GM12878 (cell line): ENCODE measurements at places on chromosomes 13 and 19. TPM values are rescaled to one million over a fixed set of nuclear protein-coding genes. Genes with fewer than 3 reads are reported as not detected.

- no peaks in the 10 kb centered on the region for H3K4me1 ChIP-seq
- H3K4me3 ChIP-seq, result no peak overlapping the region
- H3K27ac ChIP-seq, result no peak overlapping the region
- no peaks in the 10 kb centered on the region for H3K27me3 ChIP-seq
Measured at GRCh38 chr13:107138486-107138885, 570.5 kb upstream of the ARGLU1 start.

DNA sequence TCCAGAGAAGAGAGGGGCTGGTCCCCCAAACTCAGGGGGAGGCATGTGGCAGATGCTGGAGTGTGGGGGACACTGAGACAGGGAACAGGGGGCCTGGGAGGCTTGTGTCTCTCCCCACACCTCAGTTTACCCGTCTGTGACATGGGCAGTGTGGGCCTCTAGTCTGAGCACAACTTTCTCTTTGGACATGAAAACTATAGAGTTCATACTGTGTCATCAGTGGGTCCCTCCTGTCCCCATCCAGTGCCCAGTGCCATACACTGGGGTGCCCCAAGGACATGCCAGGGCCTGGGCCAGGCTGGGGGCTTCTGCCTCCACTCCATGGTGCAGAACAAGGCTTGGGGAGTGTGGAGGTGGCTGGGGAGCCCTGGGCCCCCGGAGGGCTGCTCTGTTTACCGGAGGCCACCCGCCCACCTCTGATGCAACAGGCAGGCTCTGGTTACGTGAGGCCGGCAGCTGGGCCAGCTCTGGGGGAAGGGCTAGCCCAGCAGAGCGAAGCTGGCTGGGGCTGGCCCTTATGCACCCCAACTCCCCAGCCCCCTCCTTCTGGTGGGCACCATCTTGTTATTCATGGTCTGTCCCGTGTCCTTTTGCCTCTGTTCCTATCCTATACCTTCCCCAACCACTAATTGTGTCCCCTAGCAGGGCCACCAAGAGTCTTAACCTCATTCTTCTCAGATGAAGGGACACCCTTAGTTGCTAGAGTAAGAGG is 1.9 kb upstream of the MEF2B start:
- H3K36me3 ChIP-seq, result no peaks in the 10 kb centered on the region
- H3K4me3 ChIP-seq, result no peak overlapping the region
- DNase-seq, result no peak
- H3K27ac ChIP-seq, result peak overlapping the region; percentile 57

- no peak overlapping the region for H3K4me3 ChIP-seq
- no peak overlapping the region for H3K27ac ChIP-seq
- no peaks in the 10 kb centered on the region for H3K36me3 ChIP-seq
- 0 out of 2 replicates have a peak, but pooled peaks cover 4% of the 10 kb centered on the region for H3K27me3 ChIP-seq
- DNase-seq, result no peak
- H3K4me1 ChIP-seq, result no peaks in the 10 kb centered on the region
Measured at GRCh38 chr13:25059958-25060357, 36.0 kb upstream of the PABPC3 start.

DNA sequence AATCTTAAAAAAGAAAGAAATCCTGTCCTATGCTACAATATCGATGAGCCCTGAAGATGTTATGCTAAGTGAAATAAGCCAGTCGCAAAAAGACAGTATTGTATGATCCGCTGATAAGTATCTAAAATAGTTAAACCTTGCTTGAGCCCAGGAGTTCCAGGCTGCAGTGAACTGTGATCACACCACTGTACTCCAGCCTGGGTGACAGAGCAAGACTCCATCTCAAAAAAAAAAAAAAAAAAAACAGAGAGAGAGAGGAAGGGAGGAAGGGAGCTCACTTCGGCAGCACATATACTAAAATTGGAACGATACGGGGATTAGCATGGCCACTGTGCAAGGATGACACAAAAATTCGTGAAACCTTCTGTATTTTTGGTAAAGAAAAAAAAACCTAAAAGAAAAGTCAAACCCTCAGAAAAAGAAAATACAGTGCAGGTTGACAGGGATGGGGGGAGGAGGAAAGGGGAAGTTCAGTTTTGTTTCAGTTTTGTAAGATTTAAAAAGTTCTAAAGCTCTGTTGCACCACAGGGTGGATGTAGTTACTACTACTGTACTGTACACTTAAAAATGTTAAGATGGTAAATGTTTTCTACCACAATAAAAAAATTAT is 8.4 kb downstream of the CLASRP start:
- peaks cover 33% of the 10 kb centered on the region; the same call in 1 of the 2 replicates for H3K36me3 ChIP-seq
- H3K4me3 ChIP-seq, result peak overlapping the region; percentile 48
- peak overlapping the region; percentile 67 for H3K27ac ChIP-seq
- peaks cover 36% of the 10 kb centered on the region for H3K4me1 ChIP-seq
- DNase-seq, result peak; percentile 34

DNA sequence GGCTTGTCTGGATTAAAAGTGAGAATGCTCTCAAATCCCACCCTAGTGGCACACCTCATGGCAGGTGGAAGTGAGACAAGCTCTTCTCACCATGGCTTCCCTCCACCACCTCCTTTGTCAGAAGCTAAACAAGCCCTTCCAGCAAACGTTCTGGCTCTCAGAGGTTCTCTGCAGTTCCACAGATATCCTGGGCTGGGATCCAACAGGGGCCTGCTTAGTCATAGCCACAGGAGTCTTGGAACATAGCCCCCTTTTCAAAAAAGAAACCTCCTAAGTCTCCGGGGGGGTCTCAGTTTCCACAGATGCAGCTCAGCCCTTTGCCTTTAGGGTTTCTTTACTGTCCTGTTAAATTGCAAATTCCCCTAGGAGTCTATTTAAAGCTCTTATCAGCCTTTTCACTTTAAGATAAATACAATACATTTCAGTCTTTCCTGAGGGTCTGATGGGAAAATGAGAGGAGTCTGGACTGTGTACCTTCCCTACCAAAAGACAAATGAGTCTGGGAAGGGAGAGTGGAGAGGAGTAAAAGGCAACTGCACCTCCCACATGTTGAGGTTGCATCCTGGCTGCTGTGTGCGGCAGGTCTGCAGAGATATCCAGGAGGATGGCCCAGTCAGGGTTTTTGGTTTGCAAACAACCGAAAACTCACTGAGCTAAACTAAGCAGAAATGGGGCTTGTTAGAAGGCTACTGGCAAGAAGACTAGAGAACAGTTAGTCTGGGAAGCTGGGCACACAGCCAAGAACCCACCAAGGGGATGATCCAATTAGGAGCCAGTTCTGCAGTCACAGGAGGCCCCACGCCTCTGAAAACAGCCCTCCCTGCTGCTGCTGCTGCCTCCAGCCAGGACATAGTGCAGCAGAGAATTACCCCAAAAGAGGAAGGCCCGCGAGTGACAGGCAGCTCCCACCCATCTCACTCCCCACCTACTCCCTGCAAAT is 41.4 kb upstream of the SERP2 start:
- no peak overlapping the region for H3K27ac ChIP-seq
- no peaks in the 10 kb centered on the region for H3K36me3 ChIP-seq
- no peak overlapping the region for H3K4me3 ChIP-seq
- no peak for DNase-seq
- no peaks in the 10 kb centered on the region for H3K4me1 ChIP-seq

DNA sequence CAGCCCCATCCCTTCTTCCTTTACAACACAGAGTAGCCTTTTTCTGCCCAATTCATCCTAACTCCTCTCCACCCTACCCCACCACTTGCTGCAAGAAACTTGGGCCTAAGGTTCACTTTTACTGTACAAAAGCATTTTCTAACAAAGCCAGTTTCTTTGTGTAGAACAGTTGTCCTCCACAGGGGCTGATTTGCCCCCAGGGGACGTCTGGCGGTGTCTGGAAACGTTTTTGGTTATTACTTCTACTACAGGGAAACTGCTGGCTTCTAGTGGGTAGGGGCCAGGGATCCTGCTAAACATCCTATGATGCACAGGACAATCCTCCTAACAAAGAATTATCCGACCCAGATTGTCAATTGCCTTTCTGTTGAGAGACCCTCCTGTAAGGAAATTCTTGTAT is 7.3 kb upstream of the LMO7 start:
- H3K27me3 ChIP-seq, result no peaks in the 10 kb centered on the region
- H3K4me1 ChIP-seq, result no peaks in the 10 kb centered on the region
- no peak for DNase-seq
- H3K4me3 ChIP-seq, result no peak overlapping the region

GRCh38 chr19:13037161-13037560 is 41.9 kb downstream of the NFIX start:
- no peak for DNase-seq
- no peak overlapping the region for H3K4me3 ChIP-seq
- no peaks in the 10 kb centered on the region for H3K27me3 ChIP-seq
- no peaks in the 10 kb centered on the region for H3K36me3 ChIP-seq
- H3K27ac ChIP-seq, result no peak overlapping the region

DNA sequence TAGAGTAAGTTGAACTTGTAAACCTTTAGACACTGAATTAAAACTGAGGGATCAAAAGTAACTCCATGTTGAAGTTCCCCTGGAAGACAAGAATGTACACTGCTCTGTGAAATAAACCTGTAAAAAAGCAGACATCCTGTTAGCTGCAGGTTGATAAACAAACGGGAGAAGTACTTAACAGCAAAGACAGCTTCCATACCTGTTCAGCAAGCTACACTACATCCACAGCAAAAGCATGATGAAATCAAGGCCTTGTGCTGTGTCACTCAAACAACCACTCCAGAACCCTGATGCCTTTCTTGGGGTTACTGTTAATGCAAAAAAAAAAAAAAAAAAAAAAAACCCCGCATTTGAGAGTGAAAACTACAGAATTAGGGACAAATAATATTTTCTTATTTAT is 20.8 kb downstream of the ANKRD10 start:
- DNase-seq, result no peak
- H3K4me1 ChIP-seq, result no peaks in the 10 kb centered on the region
- no peak overlapping the region for H3K4me3 ChIP-seq
- peaks cover 23% of the 10 kb centered on the region for H3K36me3 ChIP-seq
- H3K27me3 ChIP-seq, result no peaks in the 10 kb centered on the region

DNA sequence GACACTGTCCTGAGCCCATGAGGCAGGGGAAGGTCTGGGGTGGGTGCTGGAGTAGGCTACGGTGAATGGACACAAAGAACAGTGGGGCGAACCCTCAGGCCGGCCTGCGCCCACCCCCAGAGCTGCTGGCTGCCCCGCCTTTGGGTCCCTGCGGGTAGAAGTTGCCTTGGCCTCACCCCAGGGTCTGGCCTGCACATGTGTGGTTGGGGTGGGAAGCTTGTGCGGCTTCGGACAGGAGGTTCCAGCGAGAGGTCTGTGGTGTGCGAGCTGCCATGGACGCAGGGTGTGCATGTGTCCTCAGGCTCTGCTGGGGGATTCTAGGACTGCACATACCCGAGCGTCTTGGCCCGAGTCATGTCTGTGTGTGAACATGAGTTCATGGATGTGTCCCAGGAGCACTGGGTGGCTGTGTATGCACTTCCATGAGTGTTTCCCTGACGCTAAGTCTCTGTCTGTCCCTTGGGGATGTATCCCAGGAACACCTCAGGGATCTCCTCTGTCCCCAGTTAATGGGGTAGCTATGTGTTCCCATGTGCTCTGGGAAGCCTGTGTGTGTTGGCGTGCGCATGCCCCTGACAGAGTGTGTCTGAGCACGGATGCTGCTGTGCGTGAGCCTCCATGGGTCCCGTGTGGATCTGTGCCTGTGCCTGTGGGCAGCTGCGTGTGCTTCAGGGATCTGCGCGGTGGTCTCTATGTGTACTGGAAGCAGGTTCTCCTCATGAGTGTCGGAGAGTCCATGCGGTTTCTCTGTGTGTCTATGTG is 20.8 kb upstream of the POU2F2 start:
- no peak overlapping the region for H3K4me3 ChIP-seq
- no peaks in the 10 kb centered on the region for H3K36me3 ChIP-seq
- no peak overlapping the region for H3K27ac ChIP-seq
- no peak for DNase-seq
- peaks cover 9% of the 10 kb centered on the region for H3K4me1 ChIP-seq

DNA sequence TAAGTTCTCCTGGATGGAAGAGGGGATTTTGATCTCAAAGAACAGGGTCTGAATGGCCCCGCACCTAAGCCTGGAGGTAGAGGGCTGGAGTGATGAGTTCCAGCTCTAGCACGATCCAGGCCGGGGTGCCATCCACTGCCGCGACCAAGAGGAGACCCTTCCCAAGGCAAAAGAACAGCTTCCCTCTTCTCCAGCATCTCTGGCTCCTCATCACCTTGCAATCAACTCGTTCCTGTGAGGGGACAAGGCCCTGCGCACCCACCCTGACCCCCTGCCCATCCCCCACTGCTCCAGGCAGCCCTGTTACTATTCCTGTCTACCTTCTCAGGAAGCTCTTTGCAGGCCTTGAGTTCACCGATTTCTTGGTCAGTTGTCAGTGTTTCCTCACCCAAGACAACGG is 17.8 kb downstream of the COL4A1 start:
- no peak for DNase-seq
- H3K4me3 ChIP-seq, result no peak overlapping the region
- H3K36me3 ChIP-seq, result no peaks in the 10 kb centered on the region
- H3K4me1 ChIP-seq, result no peaks in the 10 kb centered on the region
- H3K27ac ChIP-seq, result no peak overlapping the region

GRCh38 chr19:46487178-46487801 is 8.4 kb downstream of the PNMA8B start:
- peaks cover 22% of the 10 kb centered on the region for H3K27me3 ChIP-seq
- DNase-seq, result no peak
- no peaks in the 10 kb centered on the region for H3K4me1 ChIP-seq
- H3K27ac ChIP-seq, result no peak overlapping the region
- H3K36me3 ChIP-seq, result no peaks in the 10 kb centered on the region

DNA sequence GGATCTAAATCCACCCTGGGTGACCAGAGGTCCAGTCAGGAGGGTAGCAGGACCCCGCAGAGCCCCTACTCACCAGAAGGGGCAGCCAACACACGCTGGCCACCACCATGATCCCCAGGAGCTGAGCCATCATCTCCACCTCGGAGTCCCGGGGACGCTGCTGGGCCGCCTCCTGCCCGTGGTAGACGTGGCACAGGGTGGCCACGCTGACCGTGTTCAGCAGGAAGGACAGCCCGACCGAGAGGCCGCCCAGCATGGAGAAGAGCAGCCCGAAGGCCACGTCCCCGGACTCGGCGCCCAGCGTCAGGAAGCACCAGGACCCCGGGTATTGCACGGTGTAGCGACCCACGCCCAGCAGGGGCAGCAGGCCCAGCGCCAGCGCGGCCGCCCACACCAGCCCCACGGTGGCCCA is 6.9 kb downstream of the TBXA2R start:
- H3K27me3 ChIP-seq, result no peaks in the 10 kb centered on the region
- H3K4me3 ChIP-seq, result no peak overlapping the region
- H3K27ac ChIP-seq, result no peak overlapping the region
- peaks cover 3% of the 10 kb centered on the region for H3K4me1 ChIP-seq
- no peaks in the 10 kb centered on the region for H3K36me3 ChIP-seq

The PRR36 gene
- total RNA-seq, result 0.11 TPM in 1 of 2 replicates, not detected in the other

The GPR12 gene
- not detected in 2 replicates for total RNA-seq

The ZNF578 gene
- total RNA-seq, result 0.10 TPM in 1 of 2 replicates, not detected in the other

The NLRP4 gene
- total RNA-seq, result not detected in 2 replicates

The XRCC1 gene
- 30.0 and 34.8 TPM in 2 replicates for total RNA-seq

The COG3 gene
- total RNA-seq, result 18.2 and 22.4 TPM in 2 replicates

The PRODH2 gene
- not detected in 2 replicates for total RNA-seq

The NKPD1 gene
- total RNA-seq, result 0.05 and 0.13 TPM in 2 replicates

The GAPDHS gene
- total RNA-seq, result not detected in 2 replicates

The PLEKHF1 gene
- 17.6 and 19.1 TPM in 2 replicates for total RNA-seq

The FUT2 gene
- not detected in 2 replicates for total RNA-seq
